Nucleus accumbens (tissue), 56 donors: ENCODE measurements at places on chromosomes 1 and 21.

- DNase-seq, result no peak
Observed at GRCh38 chr1:92952714-92953113, 8.5 kb downstream of the DIPK1A start.

GRCh38 chr1:169941982-169942830 is 48.5 kb upstream of the SCYL3 start:
- no peak for DNase-seq

DNA sequence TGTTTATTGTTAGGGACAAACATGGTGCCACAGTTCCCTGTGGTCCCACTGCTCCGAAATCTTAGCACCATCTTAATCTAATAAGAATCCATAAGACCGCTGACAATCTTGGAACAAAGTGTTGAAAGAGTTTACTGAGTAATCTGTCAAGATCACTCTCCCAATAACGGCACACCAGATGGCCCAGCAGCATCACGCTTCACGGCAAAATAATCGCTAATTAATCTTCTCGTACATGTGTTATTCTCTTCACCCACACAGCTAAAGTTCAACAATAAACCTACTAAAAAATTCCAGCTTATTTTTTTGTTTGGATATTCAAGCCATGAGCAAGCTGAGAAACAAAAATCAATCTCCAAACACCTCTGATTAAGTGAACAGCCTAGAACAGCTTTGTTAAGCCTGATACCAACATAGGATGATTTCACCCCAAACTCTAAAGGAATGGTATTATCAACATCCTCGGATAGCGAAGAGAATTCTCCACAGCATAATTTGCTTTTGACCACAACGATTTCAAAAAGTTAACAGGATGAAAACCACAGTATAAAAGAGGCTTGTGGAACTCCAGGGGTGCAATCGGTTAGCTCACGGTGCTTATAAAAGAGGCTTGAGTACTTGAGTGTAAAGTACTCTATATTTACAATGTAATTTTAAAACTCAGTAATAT is 329.9 kb upstream of the GREM2 start:
- no peak for DNase-seq

- no peak for DNase-seq
Observed at GRCh38 chr1:975896-976683, 5.8 kb downstream of the PERM1 start.

GRCh38 chr1:110310300-110310699 is 28.9 kb upstream of the RBM15 start:
- DNase-seq, result peak; percentile 5

GRCh38 chr1:186271032-186271431 is 104.0 kb downstream of the TPR start:
- no peak for DNase-seq

DNA sequence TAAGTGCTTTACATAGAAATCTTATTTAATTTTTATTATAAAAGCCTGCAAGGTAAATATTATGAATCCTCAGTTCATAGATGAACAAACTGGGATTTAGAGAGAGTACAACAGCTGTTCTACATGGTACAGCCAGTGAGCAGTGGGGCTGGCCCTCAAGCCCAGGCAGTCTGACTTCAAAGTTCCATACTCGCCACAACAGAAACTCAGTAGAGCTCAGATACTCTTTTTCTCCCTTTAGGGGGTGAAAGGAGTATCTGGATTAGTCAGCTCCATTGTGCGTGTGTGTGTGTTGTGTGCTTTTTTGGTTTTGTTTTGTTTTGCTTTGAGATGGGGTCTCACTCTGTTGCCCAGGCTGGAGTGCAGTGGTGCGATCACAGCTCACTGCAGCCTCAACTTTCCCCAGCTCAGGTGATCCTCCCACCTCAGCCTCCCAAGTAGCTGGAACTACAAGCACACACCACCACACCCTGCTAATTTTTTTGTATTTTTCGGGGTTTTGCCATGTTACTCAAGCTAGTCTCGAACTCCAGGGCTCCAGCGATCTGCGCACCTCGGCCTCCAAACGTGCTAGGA is 378.5 kb downstream of the SMYD3 start:
- DNase-seq, result no peak

GRCh38 chr1:53541761-53542550 is 82.8 kb downstream of the DMRTB1 start:
- DNase-seq, result no peak

- no peak for DNase-seq
Observed at GRCh38 chr1:159067699-159068621, 8.6 kb downstream of the AIM2 start.
